Mammary microvascular endothelial cell (primary cell): ENCODE measurements at places on chromosomes 5 and 9. TPM values are rescaled to one million over a fixed set of nuclear protein-coding genes. Genes with fewer than 3 reads are reported as not detected.

Gene ZNF883
- 0.13 and 0.25 TPM in 2 replicates for total RNA-seq

Gene HTR4
- not detected in 2 replicates for total RNA-seq

Gene SECISBP2
- total RNA-seq = 19.6 and 23.8 TPM in 2 replicates

Gene MOB3B
- total RNA-seq = 0.30 and 0.40 TPM in 2 replicates

Gene IFNA7
- total RNA-seq = not detected in 2 replicates

Gene RICTOR
- total RNA-seq = 11.2 and 12.5 TPM in 2 replicates

Gene GPRIN1
- total RNA-seq = 8.8 and 10.0 TPM in 2 replicates

Gene CDX1
- not detected in 2 replicates for total RNA-seq

Gene TMEM215
- total RNA-seq = not detected in 2 replicates
